Activated naive CD8-positive, alpha-beta T cell treated with anti-CD3 and anti-CD28 coated beads, Interleukin-2, amount 10 ng/mL, durations not matched to agents 7 days and 5 days (primary cell): ENCODE measurements at places on chromosomes 13 and 19. TPM values are rescaled to one million over a fixed set of nuclear protein-coding genes. Genes with fewer than 3 reads are reported as not detected.
A peak's percentile ranks its signal among the peaks of the same experiment; 100 is the strongest.

GRCh38 chr19:44401139-44402115 lies at the start of gene ZNF285:
Gene ZNF285, minus strand, starts transcription at chr19:44401608. Its CDS starts 4,395 bp downstream, at chr19:44397213.
- peak; percentile 89 for DNase-seq

DNA sequence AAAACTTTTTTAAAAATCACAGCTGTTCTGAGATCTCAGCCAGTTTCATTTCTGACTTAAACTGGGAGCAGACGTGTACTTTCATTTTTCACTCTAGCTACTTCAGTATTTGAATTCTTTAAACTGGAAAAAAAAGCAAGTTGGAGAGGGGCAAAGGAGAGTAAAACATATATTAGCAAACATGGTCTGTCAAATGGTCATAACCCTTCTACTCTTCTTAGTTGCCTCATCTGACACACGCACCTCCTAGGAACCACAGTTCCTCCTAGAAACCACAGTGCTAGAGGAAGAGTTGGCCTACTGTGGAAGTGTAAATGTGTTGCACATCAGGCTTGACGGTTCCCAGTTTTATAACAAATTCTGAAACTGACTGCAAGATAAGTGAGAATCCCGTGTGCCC lies 47.2 kb downstream of the TM9SF2 start:
- DNase-seq, result no peak

JOSD2 gene
- total RNA-seq, result 31.5 TPM

LRRC25 gene
- 1.6 TPM for total RNA-seq
